ENCODE measurements at places on chromosomes 1 and 21.

DNA sequence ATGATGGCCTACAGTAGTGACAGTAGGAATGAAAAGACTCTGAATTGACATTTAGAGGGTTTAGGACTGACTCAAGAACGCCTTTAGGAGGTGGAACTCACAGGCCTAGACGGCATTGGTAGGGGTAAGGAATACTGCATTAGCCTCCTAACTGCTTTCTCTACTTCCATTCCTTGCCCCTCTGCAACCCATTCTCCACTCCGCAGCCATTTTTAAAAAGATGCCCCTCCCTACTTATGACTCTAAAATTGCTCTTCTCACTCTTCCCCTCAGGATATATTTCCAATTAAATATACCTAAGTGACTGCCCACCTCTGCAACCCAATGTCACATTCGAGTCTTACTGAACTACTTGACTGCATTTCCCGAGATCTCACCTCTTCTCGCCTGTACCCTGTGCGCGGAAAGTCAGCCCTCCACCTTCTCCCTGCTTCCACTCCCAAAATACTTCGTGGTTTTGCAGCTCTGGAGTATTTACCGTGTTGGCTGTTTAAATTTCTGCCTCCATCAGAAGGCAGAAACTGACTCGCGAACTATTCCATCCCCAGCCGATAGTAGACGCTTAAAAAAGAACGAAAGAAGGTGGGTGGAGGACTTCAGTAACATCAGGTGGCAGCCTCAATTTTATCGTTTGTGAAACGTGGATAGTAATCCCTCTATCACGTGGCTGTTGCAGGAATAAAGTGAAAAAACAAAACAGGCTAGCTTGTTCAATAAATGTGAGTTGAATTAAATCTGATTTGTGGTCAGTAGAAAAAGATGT, 1.1 kb upstream of the YBX1 start:
- DNase-seq: no peak

- no peak for DNase-seq
Observed at GRCh38 chr1:202072211-202072765, 50.4 kb upstream of the GPR37L1 start.

DNA sequence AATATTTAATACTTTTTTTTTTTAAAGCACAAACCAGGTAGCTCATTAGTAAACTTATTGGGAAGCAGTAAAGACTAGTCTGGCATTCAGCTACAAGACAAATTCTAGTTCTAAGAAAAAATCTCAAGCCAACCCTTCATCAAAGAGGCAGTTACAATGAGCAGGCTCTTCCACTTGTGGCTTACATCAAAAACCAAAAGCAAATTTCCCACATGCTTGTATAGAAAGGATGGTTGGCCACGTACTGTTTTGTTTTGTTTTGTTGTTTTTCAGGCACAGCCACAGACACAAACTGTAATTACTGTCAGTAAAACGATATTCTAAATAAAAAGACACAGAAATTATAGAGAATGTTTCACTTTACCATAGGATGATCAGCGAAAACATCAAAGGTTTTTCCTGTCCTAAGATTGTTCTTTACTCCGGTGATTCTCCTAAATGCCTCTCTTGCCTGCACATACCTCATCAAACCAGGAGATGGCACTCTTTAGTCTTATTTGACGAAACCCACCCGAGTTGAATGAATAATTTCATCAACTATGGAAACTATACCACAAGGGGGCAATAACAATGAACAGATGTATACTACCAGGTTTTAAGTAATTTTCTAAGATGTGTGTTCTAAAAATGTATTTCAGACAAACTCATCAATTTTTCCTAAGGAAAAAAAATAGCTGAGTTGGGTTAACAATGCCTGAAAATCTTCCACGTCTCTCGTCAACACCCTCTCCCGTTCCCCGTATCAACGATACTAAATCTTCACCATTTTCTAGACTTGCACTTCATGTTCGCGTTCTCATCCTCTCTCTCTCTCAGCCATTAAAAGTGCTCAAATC, 26.9 kb downstream of the RPL5 start:
- peak; percentile 81 for DNase-seq

GRCh38 chr1:157562515-157562914, 10.2 kb upstream of the FCRL5 start:
- no peak for DNase-seq

GRCh38 chr1:83905315-83905907, 93.5 kb downstream of the TTLL7 start:
- no peak for DNase-seq

- no peak for DNase-seq
Observed at GRCh38 chr1:30572192-30572591, 151.2 kb downstream of the MATN1 start.

- no peak for DNase-seq
Observed at GRCh38 chr1:112554411-112554810, 45.6 kb downstream of the WNT2B start.

- no peak for DNase-seq
Observed at GRCh38 chr1:114286179-114286578, 132.5 kb upstream of the SYT6 start.

GRCh38 chr1:12315146-12315545, 85.3 kb downstream of the VPS13D start:
- no peak for DNase-seq

GRCh38 chr1:119829625-119830024, 18.4 kb upstream of the REG4 start:
- peak; percentile 3 for DNase-seq

DNA sequence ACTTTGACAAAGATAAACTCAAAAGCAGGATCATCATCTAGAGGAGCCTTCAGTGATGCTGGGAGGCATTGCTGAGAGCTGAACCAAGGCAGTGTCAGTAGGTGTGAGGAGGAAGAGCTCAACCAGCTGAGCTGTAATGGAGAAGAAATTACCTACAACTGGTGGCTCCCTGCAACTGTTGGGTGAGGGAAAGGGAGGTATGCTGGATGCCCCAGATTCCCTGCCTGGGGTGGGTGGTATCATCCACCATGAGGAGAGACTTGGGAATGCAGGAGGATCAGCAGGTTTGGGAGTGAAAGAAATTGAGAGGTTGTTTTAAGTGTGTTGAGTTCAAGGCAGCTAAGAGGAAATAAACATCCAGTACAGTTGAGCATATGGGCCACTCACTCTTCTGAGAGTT, 199.8 kb downstream of the DNM3 start:
- no peak for DNase-seq

DNA sequence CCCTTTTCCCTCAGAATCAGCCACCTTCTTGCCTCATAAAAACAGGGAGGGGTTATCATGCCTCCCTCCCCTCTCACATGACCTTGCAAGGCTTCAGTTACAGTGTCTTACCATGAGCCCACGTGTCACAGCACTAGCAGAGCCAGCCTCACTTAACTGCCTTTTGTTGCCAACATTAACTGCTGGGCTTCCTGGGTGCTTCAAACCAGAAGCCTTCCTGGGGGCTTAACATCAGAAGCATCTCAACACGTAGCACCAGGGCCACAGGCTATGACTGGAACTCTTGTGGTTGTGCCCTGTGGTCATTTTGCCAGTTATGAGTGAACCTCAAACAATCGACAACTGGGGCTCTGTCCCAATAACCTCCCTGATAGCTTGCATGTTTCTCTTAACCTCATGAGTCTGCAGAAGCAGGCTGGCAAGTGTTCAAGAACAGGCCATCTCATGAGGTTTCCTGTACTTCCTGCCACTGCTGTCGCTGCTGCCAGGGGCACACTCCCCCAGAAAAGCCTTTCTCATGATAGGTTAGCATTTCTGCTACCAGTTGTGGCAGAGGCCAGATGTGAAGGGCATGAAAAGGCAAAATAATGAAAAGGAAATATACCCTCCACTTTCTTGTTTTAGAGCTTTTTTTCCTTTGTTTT, 132.2 kb downstream of the GLUL start:
- no peak for DNase-seq

DNA sequence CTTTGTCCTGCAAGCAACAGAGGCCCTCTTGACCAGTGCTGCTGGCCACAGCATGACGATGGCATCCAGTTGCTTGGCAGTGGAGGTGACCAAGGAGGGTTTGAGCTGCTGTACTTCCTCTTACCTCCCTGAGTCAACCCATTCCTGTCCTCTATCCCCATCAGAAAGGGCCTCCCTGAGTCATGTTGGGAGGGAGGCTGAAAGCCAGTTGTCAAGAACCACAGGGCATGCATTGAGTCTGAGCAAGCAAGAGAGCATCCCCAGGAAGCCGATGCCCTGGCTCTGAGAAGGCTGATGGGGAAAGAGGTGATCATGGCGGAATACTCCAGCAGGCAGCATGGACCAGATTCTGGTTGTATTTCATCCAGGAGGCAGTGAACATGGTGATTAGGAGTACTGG, 69.6 kb downstream of the LACTBL1 start:
- DNase-seq: no peak

DNA sequence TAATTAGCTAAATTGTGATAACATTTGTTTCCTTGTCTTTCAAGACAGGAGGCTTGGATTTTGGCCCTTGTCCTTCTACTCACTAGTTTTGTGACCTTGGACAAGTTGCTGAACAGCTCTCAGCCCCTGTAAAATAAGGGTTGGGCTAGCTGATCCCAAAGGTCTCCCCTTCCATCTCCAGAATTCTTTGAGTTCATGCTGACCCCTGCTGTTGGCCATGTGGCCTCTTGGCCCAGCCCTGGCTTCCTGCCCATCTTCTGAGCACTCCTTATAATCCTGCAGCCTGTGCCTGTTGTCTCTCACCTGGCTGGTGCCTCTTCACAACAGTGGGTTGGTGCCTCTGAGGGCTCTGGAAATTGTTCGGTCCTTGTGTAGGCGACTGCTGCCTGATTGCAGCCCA, 10.1 kb downstream of the PTGFRN start:
- DNase-seq: no peak

GRCh38 chr1:201313086-201313485, 29.8 kb downstream of the PKP1 start:
- DNase-seq: no peak

- DNase-seq: no peak
Observed at GRCh38 chr1:212814537-212815334, 23.0 kb downstream of the TATDN3 start.

DNA sequence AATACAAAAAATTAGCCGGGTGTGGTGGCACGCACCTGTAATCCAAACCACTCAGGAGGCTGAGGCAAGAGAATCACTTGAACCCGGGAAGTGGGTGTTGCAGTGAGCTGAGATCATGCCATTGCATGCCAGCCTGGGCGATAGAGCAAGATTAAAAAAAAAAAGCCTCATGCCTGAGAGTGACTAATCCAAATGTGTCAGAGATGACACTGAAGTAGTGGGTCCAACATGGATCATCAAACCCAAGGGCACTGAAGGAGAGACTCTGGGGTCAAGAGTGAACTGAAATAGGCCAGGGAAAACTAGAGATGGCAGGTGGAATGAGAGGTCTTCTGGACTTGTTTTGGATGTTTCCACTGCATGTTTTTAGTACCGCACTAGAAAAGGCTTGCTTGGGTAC, 10.2 kb upstream of the CACHD1 start:
- DNase-seq: no peak

GRCh38 chr1:245361065-245361464, 206.3 kb downstream of the KIF26B start:
- no peak for DNase-seq

- DNase-seq: no peak
Observed at GRCh38 chr1:3908886-3909517, 8.9 kb upstream of the C1orf174 start.

GRCh38 chr21:16976193-16976592, 536.6 kb upstream of the CXADR start:
- DNase-seq: no peak

GRCh38 chr1:24111996-24112779, at the start of gene MYOM3:
Gene MYOM3 (minus strand): TSS chr1:24112135. CDS start chr1:24108636, 3,499 bp downstream.
- no peak for DNase-seq
